Subcutaneous adipose tissue (tissue), 4 donors: ENCODE measurements at places on chromosomes 7 and 10. TPM values are rescaled to one million over a fixed set of nuclear protein-coding genes. Genes with fewer than 3 reads are reported as not detected.

CTAGE8 gene
- 0.88 TPM for total RNA-seq

CALHM3 gene
- total RNA-seq: not detected

AVPI1 gene
- total RNA-seq: 56.3 TPM

CRYGN gene
- total RNA-seq: not detected

PPP1R17 gene
- total RNA-seq: not detected

CYP26C1 gene
- 0.19 TPM for total RNA-seq

NPSR1 gene
- not detected for total RNA-seq

CELF2 gene
- 178 TPM for total RNA-seq

RAMP3 gene
- total RNA-seq: 166 TPM

ASB10 gene
- total RNA-seq: not detected

GNGT1 gene
- not detected for total RNA-seq

MYOZ1 gene
- 0.44 TPM for total RNA-seq

CCDC172 gene
- not detected for total RNA-seq

GJD4 gene
- total RNA-seq: not detected

CNPY1 gene
- total RNA-seq: not detected

GBX1 gene
- total RNA-seq: not detected

SORBS1 gene
- total RNA-seq: 690 TPM

SLC18A3 gene
- total RNA-seq: not detected

CCL24 gene
- not detected for total RNA-seq

MTG1 gene
- total RNA-seq: 29.7 TPM

FXYD4 gene
- not detected for total RNA-seq

FGFBP3 gene
- total RNA-seq: 0.51 TPM

NODAL gene
- total RNA-seq: not detected
